ENCODE measurements at places on chromosomes 11 and 22.

GRCh38 chr11:43819926-43820325 lies 60.7 kb upstream of the ALKBH3 start:
- no peak for DNase-seq

DNA sequence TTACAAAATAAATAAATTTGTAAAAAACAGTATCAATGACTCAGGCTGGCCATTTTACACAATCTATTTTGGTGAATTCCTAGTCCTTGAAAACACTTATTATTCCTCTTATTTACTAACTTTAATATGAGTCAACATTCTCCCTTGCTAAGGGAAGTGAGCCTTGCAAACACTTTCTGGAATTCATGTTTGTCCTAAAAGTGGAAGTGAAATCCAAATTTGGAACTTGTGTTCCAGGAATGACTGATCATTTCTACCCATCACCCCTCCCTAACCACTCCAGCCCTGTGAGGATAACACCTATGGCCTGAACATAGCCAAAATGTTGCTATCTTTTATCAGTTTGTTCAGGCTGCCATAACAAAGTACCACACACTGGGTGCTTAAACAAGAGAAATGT lies 83.1 kb downstream of the OR5AK2 start:
- no peak for DNase-seq

DNA sequence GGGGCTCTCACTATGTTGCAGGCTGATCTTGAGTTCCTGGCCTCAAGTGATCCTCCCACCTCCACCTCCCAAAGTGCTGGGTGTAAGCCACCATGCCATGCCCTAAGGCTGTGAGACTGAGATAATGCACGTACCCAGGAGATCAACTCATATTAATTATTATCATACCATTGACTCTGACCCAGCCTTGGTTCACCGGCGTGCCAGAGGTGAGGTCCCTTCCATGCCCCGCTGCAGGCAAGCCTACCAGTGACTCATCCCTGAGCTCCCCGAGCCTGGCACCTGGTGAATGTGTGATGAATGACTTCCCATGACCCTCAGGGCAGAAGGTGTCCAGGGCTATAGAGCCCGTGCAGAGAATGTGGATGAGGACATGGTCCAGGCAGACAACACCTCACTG lies 12.1 kb downstream of the GAL3ST1 start:
- no peak for DNase-seq

GRCh38 chr11:1706634-1707400 lies 9.8 kb downstream of the KRTAP5-6 start:
- no peak for DNase-seq

DNA sequence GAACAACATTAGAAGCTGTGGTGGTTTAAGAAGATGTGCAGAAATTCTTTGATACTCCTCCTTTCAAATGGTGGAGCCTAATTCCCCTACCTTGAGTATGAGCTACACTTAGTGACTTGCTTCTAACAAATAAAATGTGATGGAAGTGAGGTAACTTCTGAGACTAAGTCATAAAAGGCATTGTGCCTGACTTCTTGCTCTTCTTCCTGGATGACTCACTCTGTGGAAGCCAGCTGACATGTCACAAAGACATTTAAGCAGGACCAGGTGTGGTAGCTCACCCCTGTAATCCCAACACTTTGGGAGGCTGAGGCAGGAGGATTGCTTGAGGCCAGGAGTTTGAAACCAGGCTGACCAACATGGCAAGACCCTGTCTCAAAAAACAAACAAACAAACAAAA lies 3.9 kb upstream of the PLA2G3 start:
- DNase-seq: no peak

DNA sequence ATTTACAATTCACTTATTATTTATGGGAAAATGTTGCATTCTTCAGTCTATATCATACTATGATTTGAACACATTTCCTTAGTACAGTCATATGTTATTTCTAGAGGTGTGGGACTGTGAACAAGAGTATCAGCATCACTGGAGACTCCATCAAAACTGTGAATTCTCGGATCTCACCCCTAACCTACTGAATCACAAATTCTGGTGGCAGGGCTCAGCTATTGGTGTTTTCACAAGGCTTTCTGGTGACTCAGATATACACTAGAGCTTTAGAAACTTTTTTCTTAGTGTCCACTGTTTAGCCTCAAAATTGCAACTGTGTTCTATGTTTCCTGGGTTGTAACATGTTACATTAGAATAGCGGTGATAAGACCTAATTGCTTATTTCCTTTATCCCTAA lies 352.9 kb upstream of the DDI1 start:
- no peak for DNase-seq

DNA sequence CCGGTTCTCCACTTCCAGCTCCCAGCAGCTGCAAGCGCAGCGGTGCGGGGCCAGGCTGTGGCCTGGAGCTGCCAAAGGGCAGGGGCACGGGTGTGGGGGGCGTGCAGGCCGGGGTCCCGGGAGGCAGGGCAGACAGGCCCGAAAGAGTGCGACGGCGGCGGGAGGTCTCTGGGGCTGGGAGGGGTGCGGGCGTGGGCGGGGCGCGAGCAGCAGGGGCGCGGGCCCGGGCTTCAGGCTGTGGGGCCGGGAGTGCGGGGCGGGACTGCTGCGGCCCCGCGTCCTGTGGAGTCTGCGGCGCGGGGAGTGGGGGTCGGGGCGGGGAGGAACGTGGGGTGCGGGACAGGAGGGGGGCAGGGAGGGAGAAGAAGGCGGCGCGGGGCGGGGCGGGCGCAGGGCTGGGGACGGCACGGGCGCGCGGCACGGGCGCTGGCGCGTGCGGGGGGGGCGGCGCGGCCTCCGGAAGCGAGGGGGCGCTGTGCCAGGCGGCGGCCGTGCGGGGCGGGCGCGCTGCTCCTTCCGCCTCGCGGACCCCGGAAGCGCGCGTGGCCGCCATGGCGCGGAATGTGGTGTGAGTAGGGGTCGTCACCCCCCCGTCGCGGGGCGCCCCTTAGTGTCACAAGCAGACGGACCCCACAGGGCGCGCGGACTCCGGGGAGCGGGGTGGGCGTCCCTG lies at the start of gene MRPL23:
Gene MRPL23 (plus strand): TSS at position 521 of the 673 bp plus-strand sequence. CDS start 31 bp downstream, at position 552.
- no peak for DNase-seq

- no peak for DNase-seq
Measured at GRCh38 chr11:115503886-115504275, 334 bp downstream of the CADM1 start.

- no peak for DNase-seq
Measured at GRCh38 chr11:35160902-35161597, 22.1 kb downstream of the CD44 start.

DNA sequence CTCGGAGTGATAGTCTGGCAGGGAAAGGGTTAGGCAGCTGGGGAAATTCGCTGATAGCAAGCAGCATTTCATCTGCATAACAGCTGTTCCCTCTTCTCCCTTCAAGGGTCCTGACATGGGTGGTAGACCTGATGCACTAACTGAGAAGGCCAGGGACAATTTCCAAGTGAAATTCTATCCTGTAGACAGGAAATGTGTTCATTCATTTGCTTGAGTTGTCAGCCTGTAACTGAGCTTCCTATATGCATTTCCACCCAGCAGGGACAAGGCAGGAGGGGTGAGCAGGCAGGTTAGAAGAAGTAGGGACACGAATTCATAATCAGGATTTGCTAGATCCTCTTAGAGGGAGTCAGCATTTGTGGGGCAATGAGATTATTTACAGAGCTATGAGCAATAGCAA lies 154.3 kb upstream of the NCAM1 start:
- no peak for DNase-seq

DNA sequence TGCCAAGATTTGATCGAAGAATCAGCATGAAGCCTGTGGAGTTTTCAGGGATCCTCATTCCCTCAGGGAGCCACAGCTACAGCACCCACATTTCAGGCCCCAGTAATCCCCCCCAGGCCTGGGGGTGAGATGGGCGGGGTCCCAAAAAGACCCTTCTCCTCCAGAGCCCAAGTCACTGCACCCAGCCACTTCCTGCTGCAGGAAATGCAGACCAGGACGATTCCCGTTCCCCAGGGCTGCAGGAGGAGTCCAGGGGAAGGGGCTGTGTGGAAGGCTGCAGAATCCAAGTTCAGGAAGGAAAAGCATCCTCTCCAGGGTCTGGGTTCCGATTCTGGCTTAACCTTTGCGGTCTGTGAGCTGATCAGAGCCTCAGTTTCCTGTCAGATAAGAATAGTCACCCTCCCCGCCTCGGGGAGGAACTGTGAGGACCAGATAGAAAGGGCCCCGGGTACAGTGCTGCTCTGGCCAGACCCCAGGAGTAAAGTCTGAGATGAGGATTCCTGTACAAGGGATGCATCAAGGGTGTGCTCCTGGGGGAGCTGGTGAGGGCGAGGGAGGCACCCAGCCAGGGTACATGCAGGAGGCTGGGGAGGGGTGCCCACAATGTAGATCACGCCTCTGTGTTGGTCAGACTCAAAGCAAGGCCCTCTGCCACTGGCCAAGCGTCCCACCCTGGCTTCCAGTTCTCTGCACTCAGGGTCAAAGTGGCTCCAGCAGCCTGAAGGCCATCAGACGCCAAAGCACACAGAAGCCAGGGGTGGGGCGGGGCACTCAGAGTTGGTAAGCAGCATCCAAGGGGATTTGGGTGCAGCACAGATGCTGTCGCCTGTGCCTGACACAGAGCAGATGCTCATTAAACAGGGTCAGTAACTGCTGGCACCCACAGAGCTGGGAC lies 30.1 kb upstream of the TP53I11 start:
- no peak for DNase-seq

- DNase-seq: no peak
Measured at GRCh38 chr22:28883657-28883916, 215 bp downstream of the ZNRF3 start.

DNA sequence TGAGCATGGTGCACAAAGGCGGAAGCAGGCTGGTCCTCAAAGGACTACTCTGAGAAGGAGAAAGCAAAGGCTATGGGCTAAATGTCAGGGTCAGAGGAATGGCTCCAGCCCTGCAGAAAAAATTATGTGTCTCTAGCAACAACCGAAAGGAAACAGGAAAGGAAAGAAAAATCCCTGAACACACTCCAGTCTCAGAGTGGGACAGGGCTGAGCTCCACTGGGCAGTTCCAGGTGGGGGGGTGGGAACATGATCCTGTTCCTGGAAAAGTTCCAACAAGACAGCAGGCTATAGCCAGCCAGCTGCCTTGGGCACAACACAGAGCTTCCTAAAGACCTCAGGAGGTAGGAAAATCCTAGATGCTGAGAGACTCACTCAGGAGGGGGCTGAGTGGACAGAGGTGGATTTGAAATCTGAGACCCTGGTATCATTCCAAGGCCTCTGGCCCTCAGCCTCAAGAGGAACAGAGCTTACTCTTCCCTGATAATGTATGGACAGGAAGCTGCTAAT lies 1088.2 kb downstream of the TBC1D22A start:
- no peak for DNase-seq

DNA sequence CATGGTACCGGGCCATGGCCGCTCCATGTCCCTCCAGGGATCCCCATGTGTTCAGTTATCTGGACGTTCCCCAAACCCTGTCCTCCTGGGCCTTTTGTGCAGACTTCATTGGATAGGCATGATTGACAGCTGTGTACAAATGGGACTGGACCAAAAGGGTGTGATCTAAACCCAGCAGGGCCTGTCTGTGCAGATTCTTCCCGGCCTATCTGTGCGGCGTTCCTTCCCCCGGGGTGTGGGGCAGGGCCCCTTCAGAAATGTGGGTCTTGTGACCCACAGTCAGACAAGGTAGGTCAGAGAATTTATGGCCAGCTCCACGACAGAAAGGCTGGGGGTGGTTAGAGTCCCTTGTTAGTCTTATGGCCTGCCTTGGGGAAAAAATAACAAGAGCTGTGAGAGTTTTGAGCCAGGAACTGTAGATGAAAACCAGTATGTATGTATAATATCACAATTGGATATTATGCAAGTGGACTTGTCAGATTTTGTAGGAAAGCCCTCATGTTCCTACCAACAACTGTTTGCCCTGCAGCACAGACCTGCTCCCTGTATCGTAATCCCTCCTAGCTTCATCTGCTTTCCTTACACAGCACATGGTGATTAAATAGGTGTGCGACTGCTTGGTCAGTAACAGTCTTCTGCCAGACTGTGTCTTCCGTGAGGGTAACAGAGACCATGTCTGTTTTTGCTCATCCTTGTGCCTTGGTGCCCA lies 31.7 kb downstream of the AP2A2 start:
- no peak for DNase-seq

DNA sequence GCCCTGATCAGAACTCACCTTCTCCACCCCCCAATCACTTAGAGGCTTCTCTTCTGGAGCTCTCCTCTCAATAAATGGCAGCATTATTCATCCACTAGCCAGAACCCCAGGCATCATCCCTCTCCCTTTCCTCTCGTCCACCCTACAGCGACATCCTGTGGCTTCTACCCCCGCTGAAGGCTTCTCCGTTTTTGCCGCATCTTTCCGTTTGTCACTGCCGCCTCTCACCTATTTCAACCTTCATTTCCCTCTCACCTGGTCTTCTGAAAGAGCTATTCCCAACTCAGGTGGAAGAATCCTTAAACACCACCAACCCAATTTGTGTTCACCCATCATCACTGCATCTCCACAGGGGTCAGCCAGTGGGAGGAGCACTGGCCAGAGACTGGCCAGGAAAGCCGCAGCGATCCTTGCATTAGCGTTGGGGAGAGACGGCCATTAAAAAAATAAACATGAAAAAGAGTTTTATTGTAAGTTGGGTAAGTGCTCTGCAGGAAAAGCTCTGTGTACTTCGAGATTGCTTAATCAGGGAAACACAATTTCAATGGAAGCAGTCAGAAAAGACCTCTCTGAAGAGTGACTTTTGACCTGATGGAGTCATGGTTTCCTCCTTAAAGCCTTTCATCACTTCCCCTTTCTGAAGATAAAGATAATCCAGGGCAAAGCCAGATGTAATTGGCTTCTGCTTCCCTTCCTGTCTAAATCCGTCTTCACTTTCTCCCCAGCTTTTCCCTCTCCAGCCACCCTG lies 36.7 kb downstream of the SPATA19 start:
- no peak for DNase-seq

GRCh38 chr11:1221848-1222311 lies 986 bp upstream of the MUC5B start:
- DNase-seq: no peak

DNA sequence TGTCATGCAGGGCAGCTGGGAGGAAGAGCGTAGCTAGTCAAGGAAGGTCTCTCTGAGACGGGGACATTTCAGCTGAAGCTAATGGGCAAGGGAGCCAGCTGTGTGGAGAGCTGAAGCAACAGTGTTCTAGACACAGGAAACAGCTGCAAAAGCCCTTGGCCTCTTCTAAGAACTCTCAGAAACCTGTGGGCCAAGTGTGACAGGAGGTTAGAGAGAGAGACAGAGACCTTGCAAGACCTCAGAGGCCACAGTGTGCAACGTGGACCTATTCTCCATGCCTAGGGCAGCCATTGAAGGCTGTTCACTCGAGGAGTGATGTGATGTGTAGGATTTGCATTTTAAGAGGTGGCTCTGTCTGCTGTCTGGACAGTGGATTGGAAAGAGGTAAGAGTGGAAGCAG lies 48.7 kb upstream of the TNRC6B start:
- no peak for DNase-seq

GRCh38 chr11:12769834-12770345 lies 95.7 kb downstream of the TEAD1 start:
- no peak for DNase-seq

DNA sequence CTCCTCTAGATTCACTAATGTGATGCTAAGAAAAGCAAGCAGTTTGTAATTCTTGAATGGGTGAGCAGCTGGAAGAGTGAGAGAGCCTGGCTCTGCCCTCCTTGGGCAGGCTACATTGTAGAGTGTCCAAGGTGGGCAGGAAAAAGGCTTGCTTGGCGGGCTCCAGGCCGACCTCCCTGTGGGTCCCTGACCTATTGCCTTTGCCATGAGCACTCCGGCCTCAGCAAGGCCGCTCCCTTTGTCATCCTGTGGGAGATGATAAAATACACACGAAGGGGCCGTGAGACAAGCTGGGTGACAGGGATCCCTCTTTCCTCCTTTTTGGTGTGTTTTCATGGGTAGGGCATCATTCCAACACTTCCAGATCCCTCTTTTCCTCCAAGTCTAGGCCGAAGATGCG lies 41.8 kb downstream of the TIMP3 start:
- DNase-seq: no peak

- no peak for DNase-seq
Measured at GRCh38 chr11:10301656-10302358, 3.1 kb upstream of the ADM start.
